ENCODE measurements at places on chromosomes 13 and 19. TPM values are rescaled to one million over a fixed set of nuclear protein-coding genes. Genes with fewer than 3 reads are reported as not detected.

DNA sequence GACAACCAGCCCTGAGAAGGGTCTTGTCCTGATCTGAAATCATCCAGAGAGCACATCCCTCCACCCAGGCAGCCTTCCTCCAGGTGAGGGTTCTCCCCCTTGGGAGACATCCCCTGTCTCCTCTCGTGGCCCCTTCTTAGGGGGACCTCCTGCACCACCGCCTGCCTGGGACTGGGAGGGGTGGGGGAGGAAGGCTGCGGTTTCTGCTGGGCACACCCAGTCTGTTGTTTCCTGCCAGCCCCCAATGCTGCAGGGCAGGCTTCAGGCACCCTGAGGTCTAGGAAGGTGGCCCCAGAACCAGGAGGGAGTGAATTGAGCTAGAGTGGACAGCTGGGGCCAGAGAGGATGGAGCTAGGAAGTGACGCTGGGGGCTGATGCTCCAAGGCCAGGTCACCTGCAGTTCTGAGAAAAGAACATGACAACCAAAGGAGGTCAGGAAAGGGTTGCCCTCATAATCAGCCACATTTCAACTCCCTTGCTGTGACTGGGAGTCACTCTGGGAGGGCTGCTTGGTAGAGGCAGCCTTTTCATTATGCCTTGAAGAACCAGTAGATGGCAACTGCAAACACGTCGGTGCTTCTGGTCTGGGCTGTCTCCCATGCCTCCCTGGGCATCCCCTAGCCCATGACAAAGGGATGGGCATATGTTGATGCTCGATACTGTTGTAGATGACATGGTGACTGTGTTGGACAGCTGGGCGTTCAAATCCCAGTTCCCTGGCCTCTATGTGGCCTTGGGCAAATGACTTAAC, 1.4 kb downstream of the ARHGEF18 start:
- DNase-seq = no peak

The PTPRS gene
- 53.2 TPM for total RNA-seq

GRCh38 chr19:39131255-39131755, 5.7 kb downstream of the PAK4 start:
- DNase-seq = peak; percentile 26

- peak; percentile 97 for DNase-seq
Observed at GRCh38 chr13:51955281-51955771, 55.9 kb downstream of the ATP7B start.

DNA sequence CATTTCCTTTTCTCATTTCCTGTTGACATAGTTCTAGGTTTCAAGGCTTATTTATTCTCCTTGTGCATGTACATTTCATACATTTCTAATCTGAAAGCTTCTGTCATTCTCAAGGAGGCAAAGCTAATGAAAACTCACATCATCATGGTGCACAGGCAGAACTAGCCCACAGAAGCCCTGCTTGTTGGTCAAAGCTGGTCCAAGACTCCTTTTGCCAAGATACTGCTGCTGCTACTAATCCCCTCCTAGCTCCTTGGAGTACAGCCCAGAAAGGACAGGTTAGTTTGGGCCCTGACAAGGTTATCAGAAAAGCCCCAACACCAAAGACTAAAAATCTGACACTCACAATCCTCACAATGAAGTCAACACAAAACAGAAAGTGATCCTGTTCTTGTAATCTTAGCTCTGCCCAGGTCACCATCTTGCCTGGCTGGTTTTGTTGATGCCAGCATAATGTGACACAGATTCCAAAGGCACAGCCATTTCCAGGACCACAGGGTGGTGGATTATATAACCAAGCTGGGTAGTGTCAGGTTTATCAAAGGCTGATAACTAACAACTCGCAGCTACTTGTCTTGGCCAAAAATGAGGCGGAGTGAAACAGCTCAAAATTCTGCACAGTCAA, 417.4 kb downstream of the NDFIP2 start:
- no peak for DNase-seq

DNA sequence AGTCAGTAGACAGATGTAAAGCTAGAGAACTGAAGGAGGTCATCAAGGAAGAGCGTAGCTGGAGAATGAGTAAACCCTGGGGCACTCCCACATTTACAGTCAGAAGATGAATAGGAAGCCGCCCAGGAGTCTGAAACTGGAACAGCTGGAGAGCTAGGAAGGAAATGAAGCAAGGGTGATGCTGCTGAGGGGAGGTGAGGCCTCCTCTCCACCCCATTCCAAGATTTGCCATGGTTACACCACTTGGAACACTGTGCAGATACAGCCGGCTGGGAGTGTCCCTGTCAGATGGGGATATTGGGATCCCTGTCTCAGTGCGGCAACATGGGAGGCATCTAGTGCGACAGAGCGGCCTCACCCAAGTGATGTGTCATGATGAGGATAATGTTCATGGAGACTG, 51.8 kb upstream of the GPI start:
- peak; percentile 92 for DNase-seq

- DNase-seq = no peak
Observed at GRCh38 chr13:61486496-61486895, 70.8 kb upstream of the PCDH20 start.

DNA sequence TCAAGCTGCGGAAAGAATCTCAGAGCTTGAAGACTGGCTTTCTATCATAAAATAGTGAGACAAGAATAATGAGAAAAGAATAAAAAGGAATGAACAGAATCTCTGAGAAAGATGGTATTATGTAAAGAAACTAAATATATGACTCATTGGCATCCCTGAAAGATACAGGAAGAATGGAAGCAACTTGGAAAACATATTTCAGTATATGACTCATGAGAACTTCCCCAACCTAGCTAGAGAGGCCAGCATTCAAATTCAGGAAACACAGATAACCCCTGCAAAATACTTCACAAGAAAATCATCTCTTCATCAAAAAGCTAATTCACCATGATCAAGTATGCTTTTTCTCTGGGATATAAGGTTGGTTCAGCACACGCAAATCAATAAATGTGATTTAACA, 2318.0 kb downstream of the PCDH9 start:
- DNase-seq = peak; percentile 33

DNA sequence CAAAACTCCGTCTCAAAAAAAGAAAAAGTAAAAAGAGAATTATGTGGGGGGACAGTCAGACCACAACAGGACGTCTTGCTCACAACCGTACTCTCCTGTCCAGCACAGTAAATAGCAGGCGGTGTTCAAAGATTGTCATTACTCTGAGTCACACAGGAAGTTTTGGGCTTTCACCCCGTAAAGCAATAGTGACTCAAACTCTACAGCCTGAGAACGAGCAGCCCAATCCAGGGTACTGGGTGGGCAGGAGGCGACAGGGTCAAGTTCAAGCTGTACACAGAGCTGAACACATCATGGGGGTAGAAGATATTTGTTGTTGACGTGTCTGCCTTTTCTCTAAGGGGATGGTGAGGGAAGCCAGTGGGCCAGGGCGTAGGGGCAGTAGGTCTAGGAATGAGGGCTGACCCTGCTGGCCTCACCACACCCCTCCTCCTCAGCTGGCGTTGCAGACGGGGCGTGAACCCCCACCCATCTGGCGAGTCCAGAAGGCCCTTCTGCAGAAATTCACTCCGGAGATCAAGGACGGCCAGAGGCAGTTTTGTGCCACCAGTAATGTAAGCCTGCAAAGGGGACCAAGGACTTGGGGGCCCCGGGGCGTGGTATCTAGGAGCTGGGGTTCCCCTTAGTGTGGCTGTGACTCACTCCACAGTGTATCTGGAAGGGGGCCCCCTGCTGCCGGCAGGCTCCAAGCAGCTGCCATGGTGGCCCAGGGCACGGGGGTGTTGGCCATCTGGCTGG, 23.3 kb downstream of the PRR12 start:
- DNase-seq = peak; percentile 94

DNA sequence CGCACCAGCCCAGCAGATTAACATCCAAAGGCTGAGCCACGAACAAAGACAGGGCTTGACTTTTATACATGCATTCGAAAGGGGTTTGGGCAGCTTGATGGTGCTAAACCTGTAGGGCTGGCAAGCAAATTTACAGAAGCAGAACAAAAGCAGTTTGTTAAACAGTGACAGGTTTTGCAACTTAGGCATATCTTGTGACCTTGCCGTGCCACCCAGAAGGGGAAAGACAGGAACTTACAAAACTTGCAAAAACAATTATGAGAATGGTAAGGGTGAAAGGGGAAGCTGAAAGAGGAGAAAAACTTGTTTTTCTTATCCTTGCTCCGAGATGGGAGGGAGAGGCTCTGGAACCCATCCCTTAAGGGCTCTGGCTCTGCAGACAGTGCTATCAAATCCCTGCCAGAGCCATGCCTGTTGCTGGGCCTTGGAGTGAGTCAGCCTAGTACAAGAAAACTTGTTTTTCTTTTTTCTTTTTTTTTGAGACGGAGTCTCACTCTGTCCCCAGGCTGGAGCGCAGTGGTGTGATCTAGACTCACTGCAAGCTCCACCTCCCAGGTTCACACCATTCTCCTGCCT, 1325.2 kb upstream of the PRR20A start:
- DNase-seq = no peak

DNA sequence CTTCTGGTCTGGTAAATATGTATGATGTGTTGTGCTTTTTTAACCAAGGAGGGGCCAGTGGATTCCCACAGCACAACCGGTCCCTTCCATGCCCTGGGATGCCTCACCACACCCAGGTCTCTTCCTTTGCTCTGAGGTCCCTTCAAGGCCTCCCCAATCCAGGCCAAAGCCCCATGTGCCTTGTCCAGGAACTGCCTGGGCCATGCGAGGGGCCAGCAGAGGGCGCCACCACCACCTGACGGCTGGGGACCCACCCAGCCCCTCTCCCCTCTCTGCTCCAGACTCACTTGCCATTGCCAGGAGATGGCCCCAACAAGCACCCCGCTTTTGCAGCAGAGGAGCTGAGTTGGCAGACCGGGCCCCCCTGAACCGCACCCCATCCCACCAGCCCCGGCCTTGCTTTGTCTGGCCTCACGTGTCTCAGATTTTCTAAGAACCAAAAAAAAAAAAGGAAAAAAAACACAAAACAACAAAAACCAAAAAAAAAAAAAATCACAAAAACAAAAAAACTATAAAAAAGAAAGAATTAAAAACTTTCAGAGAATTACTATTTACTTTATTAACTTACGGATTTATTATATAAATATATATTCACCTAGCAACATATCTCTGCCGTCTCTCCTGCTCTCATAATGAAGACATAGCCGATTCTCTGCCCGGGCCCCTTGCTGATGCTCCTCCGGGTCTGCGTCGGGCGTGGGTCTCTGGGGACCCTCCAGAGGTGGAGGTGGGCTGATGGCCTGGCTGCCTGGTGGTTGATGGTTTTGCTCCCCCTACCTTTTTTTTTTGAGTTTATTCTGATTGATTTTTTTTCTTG, 14.4 kb downstream of the CAPN12 start:
- peak; percentile 46 for DNase-seq

GRCh38 chr13:112725346-112726015, 35.6 kb downstream of the ATP11A start:
- peak; percentile 63 for DNase-seq

DNA sequence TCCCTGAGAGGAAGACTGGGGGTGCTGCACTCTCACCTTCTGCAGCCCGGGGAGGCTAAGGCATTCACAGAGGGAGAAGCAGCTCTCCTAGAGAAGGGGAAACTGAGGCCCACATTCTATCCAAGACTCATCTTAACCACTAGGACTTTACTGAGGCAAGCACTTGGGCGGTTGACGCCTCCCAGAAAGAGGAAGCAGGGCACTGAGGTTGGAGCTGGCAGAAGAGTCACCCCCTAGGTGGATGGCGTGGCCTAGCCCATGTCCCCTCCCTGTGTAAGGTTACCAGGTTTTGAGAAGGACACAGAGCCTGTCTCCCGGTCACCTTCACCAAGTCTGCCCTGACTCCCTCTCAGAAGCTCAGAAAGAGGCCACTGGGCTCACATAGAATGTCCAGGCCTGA, 2.7 kb downstream of the S1PR2 start:
- no peak for DNase-seq

DNA sequence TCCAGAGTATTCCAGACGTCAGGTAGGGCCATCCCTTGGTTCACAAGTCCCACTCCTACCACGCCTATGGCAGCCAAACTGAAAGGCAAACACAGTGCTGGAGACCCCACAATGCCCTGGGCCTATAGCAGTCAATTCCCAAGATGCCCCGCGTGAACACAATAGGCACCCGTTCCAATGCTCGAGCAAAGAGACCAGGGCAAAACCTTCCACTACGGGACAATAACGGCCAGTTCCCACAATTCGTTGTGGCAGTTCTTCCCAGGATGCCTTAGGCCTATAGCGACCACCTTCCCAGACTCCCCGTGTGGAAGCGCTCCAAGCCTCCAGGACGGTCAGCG, 538 bp downstream of the ZNF428 start:
- DNase-seq = no peak

The ZNF43 gene
- total RNA-seq = 10.8 TPM

The ZNF90 gene
- total RNA-seq = 0.11 TPM

DNA sequence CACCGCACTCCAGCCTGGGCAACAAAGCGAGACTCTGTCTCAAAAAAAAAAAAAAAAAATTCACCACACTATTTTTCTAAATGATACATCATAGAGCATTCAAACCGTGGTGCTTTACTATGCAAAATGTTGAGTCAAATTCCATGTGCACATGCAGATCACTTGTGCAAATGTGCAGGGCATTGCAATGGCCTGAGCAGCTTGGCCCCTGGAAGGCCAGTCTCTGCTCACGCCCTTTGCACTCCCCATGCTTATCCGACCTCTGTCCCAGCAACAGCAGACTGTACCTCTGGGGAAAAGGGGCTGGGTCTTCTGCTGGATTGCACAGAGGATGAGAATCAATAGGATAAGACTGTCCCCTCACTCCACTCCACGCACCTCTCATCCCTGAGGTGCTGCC, 58.5 kb downstream of the PARP4 start:
- no peak for DNase-seq

- peak; percentile 93 for DNase-seq
Observed at GRCh38 chr13:90485436-90485835, 862.1 kb upstream of the MIR17HG start.

DNA sequence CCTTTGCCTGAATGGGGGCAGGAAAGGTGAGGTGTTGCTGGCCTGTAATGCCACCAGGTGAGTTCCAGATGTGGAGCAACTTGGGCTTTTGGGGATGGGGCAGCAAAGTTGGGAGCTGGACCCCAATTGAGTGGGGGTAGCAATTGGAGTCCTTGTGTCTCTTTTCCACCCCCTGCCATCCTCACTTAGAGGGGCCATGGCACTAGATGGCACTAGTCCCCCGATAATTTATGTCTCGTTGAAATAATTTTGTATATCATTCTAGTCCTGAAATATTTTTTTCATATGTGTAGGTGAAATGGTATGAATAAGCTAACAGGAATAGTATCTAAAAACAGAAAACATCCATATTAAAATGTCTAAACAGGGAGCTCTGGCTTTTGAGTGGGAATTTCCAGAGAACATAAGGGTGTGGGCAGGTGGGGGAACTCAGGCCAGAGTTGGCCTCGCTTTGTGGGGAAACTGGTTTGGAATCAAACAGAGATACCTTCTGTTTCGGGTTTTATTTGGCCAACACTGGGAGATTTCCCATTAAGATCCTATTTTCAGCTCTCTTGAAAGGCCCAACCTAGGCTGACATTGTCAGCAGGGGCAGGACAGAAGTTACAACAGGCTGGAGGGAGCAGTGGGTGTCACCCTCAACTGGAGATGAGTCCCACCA, 3.4 kb downstream of the ZNF576 start:
- DNase-seq = no peak

The GRWD1 gene
- total RNA-seq = 66.9 TPM

DNA sequence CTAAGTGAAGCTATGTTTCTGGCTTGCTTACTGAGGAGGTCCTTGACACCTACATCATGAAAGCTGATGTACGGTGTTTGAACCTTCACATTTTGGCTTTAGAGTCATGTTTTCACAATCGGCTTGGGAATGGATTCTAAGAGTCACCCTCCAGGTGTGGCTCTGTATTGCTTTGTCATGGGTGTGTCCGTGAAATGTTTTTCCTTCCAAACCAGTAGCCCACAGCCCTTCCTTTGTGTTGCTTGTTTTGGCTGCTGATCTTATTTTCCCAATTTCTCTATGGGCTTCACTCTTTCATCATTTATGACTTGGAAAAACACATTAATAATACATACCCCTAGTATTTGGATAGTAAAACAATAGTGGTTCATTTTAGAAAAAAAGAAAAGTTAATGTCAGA, 240.6 kb downstream of the GGACT start:
- DNase-seq = no peak

The KLK14 gene
- total RNA-seq = not detected
